Cortex of kidney (tissue), 1 donor: ENCODE measurements at places on chromosomes 16 and 17.

GRCh38 chr17:39393736-39394135 lies 7.7 kb downstream of the FBXL20 start:
- no peak for DNase-seq

GRCh38 chr16:24195221-24195620 lies 60.9 kb upstream of the CACNG3 start:
- no peak for DNase-seq

GRCh38 chr17:60128171-60128859 lies 21.5 kb upstream of the CA4 start:
- DNase-seq, result no peak

DNA sequence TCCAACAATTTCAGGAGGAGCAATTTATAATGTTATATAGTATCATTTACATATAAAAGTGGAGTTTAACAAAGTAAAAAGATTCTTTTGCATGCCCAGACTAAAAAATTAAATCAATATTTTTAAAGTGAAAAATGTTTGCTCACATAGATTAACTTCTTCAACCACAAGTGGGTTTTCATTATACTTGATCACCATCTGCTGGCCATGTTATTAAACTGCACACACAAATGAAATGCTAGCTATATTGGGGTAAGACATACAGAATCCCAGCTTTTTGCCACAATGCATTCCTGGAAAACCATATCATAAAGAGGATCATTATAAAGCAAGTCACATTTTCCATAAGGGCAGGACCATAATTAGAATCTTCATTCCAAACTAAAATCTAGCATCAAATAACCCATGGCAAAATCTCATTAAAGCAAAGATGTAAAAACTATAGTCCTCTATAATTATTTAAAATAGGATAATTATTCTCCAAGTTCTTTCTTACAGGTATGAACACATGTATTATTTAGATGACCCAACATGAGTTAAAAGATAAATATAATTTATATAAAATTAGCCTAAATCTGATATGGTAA lies 26.3 kb downstream of the CEP112 start:
- DNase-seq, result no peak

DNA sequence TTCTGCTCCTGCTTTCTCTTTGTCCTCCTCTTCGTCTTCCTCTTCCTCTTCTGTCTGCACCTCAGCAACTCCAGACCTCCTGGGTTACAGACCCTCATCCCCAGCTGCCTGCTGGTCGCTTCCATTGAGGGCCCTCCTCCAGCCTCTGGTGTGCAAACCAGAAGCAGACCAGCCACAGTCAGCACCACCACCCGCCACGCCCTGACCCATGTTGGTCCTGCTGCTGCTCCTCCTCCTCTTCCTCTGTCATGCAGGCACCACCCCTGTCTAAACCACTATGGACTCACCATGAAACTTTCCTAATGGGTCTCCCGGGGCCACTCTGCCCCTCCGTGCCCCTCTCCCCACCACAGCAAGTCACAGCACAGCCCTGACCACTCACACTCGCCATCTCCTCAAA lies 11.4 kb upstream of the OGFOD3 start:
- DNase-seq, result no peak
